ENCODE measurements at places on chromosomes 3 and 15.

- no peak for DNase-seq
Observed at GRCh38 chr15:101181349-101181748, 70.5 kb downstream of the CHSY1 start.

GRCh38 chr15:72342385-72342784, 22.4 kb upstream of the CELF6 start:
- DNase-seq: no peak

GRCh38 chr3:50521572-50521971, 18.1 kb upstream of the CACNA2D2 start:
- DNase-seq: no peak

GRCh38 chr15:59339252-59339672, 33.4 kb downstream of the MYO1E start:
- DNase-seq: no peak

GRCh38 chr3:138093721-138094120, 21.7 kb downstream of the DZIP1L start:
- no peak for DNase-seq

DNA sequence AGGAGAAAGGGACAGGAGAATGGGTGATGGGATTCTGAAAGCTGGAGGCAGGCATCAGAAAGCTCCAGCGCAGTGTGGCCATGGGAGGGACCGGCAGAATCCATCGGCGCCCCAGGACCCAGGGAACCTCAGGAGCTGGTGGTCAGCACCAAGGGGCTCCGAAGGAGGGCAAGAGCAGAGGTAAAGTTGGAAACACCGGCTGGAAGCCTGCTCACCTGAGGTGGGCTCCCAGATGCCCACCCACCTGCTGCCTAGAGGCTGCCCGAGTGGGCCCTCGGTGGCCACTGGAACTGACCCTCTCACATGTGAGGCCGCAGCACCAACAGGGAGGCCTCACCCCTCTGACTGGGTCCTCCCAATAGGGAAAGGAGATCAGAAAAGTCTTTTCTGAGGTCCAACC, 10.3 kb upstream of the ZXDC start:
- DNase-seq: no peak

DNA sequence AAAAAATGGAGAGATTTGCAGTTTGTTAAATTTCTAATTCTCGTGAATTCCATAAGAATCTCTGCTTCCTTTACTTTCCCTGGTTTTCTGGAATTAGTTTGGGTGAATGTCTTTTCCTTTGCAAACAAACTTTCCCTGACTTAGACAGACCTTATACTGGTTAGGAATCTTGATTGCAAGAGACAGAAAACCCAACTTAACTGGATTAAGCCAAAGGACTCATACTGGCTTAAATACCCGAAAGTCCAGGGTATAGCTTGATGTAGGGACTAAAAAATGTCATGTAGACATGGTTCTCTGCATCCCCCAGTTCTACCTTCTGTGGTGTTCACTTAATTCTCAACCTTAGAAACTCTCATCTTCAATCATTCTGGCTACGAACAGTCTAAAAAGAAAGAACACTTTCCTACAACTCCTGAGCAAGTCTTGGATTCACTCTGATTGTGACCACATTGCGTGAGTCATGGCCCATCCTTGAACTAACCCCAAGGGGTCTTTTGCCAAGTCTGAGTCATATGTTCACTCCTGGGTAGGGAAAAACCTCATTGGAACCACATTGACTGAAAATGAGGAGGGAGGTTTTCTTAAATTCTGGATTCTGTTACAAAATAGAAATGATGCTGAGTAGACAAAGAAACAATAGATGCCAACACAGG, 136.0 kb upstream of the DAZL start:
- no peak for DNase-seq

- DNase-seq: no peak
Observed at GRCh38 chr15:89898146-89898545, 4.4 kb upstream of the AP3S2 start.
